Activated CD4-positive, alpha-beta memory T cell treated with anti-CD3 and anti-CD28 coated beads, Interleukin-2, amount 10 ng/mL, durations not matched to agents 7 days and 5 days (primary cell): ENCODE measurements at places on chromosomes 12 and 14. TPM values are rescaled to one million over a fixed set of nuclear protein-coding genes. Genes with fewer than 3 reads are reported as not detected.

GRCh38 chr12:128288896-128289295 lies 21.9 kb downstream of the TMEM132C start:
- H3K27ac ChIP-seq: no peak overlapping the region
- no peak overlapping the region for H3K4me3 ChIP-seq
- no peak for DNase-seq
- H3K36me3 ChIP-seq: no peaks in the 10 kb centered on the region

GRCh38 chr12:46524778-46525177 lies 152.2 kb upstream of the SLC38A2 start:
- no peaks in the 10 kb centered on the region for H3K27me3 ChIP-seq
- peaks cover 49% of the 10 kb centered on the region for H3K4me1 ChIP-seq
- H3K4me3 ChIP-seq: peak overlapping the region; percentile 72
- H3K27ac ChIP-seq: peak overlapping the region; percentile 93

DNA sequence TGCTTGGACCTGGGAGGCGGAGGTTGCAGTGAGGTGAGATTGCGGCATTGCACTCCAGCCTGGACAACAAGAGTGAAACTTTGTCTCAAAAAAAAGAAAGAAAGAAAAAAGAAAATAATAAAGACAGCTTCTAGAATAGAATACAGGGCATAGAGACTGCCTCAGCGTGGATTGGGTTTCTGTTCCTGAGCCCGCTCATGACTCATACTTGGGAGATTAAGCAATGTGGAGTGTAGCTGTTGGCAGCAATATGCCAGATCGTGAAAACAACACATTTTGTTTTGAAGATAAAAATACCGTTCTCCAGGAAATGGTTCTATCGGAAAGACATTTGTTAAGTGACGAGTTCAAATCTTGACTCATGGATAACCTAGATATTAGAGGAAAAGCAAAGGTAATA lies 67.2 kb downstream of the GLT1D1 start:
- no peak overlapping the region for H3K27ac ChIP-seq
- H3K4me1 ChIP-seq: peaks cover 8% of the 10 kb centered on the region
- H3K36me3 ChIP-seq: no peaks in the 10 kb centered on the region
- H3K4me3 ChIP-seq: no peak overlapping the region
- peaks cover 1% of the 10 kb centered on the region for H3K27me3 ChIP-seq
- DNase-seq: no peak

Gene C12orf54
- total RNA-seq: not detected

Gene LRRC10
- total RNA-seq: not detected

Gene LRTM2
- not detected for total RNA-seq

Gene GPR135
- 0.95 TPM for total RNA-seq

Gene SMCO2
- total RNA-seq: 0.60 TPM

Gene PDE3A
- not detected for total RNA-seq
